ENCODE measurements at places on chromosomes 3 and 15.

DNA sequence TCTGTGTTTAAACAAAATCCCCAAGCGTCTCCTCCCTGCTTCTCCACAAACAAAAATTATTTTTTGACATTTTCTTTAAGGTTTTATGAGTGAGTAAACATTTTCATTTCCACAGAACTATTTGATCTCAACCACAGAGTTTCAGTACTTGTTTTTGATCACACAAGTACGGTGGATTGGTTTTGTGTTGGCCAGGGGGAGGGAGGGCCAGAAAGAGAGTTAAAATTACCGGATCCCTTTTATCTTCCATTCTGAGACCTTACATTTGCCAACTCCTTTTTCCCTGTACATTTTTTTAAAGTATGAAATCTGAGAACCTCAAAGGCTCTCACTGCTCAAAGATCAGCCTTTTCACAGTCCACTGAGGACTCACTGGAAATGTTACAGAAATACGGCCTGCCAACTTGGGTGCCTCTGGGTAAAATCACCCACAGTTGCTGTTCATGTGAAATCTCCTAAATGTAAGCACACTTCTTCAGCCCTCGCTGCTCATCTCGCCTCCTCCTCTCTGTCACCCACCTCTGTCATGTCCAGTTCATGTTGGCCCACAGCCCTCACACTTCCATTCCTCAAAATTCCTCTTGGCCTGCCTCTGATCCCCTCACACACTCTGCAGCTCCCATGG, 1.7 kb downstream of the HOMER2 start:
- DNase-seq, result no peak

- no peak for DNase-seq
Observed at GRCh38 chr3:45311953-45312801, 76.2 kb upstream of the LARS2 start.

GRCh38 chr15:74403991-74404563, 29.7 kb downstream of the SEMA7A start:
- no peak for DNase-seq

GRCh38 chr3:183377307-183377959, 51.0 kb downstream of the MCF2L2 start:
- DNase-seq, result no peak

GRCh38 chr3:132196113-132196512, 121.1 kb upstream of the ACP3 start:
- no peak for DNase-seq

GRCh38 chr3:45048244-45048643, 22.1 kb downstream of the CLEC3B start:
- DNase-seq, result no peak
